ENCODE measurements at places on chromosomes 7 and 10.

DNA sequence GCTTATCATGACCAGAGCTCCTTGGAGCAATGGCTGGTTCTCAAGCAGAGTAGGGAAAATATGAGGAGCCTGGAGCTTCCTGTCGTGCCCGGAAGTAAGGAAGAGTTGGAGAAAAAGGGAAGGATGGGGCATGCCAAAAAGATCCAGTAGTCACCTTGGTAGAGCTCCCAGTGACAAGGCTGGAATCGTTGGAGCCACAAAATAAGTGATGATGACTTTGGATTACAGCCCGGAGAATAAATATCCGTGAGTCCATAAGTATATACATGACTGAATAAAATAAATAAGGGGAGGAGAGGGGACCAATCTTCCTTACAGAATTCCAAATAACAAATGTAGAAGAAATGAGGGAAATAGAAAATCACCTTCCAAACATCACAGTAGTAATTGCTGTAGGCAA, 29.3 kb downstream of the LMTK2 start:
- peak; percentile 20 for DNase-seq

GRCh38 chr7:98892609-98893008, 14.3 kb downstream of the TRRAP start:
- no peak for DNase-seq

- DNase-seq: no peak
Measured at GRCh38 chr7:20721086-20721810, 65.4 kb downstream of the SP8 start.

GRCh38 chr7:152674860-152675758, 832 bp downstream of the XRCC2 start:
- peak; percentile 82 for DNase-seq

GRCh38 chr7:95246831-95247370, 77.4 kb downstream of the PON1 start:
- DNase-seq: peak; percentile 80

GRCh38 chr10:104057717-104058116, 28.0 kb downstream of the COL17A1 start:
- DNase-seq: no peak

GRCh38 chr7:33868166-33868565, 37.2 kb upstream of the BMPER start:
- DNase-seq: no peak

GRCh38 chr7:142804728-142805207, 34.0 kb downstream of the PRSS2 start:
- no peak for DNase-seq

DNA sequence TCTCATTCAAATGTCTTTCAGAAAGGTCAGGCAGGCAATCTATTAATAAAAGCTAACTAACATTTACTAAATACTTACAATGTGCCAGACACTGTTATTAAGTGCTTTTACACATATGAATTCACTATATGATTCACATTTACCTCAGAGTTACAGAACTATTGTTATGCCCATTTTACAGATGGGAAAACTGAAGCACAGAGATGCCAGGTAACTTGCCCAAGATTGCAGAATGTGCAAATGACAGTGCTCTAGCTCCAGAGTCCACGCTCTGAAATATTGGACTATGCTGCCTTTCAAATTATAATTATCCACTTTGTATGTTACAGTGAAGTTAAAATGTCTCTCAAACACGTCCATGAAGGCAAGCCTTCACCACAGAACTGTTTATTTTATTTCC, 22.0 kb downstream of the UPF2 start:
- DNase-seq: no peak

DNA sequence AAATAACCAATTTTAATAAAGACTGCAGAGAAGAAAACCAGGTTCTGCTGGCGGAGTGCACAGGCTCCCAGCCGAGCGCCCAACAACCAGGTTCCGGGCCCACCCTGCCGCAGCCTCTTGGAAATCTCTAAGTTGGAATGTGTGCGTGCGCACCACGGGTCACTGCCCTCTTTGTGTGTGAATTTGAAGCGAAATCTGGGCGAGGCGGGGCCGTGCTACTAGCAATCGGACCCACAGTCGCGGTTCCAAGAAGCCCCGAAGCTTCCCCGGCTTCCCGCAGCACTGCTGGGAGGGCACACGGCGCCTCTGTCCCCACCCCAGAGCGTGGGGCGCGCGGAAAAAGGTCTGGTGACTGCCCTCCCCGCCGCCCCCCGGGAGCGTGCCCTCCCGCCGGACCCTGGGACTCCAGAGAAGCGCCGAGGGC, 666 bp upstream of the MAP3K8 start:
- DNase-seq: no peak

GRCh38 chr10:44581996-44582395, 197.1 kb upstream of the CXCL12 start:
- no peak for DNase-seq

GRCh38 chr10:72330069-72330426, 24.7 kb downstream of the DNAJB12 start:
- no peak for DNase-seq

DNA sequence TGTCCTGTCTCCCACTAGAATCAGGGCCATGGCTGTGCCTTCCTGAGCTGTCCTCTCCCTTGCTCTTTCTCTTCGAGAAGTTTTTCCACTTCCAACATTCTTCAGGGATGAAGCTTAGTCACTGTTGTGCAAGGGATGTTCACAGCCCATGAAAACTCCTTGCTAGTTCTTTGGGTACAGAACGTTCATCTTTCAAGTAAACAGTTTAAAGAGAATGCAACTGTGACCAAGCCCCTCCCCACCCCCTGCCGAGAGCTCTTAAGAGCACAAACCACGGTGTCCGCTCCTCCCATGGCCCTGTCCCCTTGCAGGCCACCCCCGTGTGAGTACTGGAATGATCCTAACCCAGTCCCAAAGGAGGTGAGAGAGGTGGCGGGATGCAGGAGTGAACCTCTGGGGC, 161.1 kb upstream of the RHEB start:
- DNase-seq: no peak

GRCh38 chr10:16292366-16292765, 144.4 kb upstream of the PTER start:
- DNase-seq: no peak

DNA sequence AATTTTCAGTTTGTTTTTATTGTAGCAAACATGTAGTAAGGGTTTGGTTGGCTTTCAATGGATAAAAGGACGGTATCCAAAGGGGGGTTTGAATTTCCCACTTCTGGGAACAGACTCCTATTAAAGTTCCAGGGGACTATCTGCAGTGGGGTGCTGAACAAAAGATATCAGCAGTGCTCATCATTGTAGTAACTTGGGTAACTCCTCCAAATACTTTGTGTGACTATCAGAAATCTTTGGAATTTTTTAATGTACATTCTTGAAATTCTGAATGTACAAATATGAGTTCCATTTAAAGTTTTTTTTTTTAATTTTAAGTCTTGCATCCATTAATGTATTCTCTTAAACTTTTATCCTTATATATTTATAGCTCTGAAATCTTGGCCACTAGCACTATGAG, 42.1 kb downstream of the CYP51A1 start:
- DNase-seq: no peak

DNA sequence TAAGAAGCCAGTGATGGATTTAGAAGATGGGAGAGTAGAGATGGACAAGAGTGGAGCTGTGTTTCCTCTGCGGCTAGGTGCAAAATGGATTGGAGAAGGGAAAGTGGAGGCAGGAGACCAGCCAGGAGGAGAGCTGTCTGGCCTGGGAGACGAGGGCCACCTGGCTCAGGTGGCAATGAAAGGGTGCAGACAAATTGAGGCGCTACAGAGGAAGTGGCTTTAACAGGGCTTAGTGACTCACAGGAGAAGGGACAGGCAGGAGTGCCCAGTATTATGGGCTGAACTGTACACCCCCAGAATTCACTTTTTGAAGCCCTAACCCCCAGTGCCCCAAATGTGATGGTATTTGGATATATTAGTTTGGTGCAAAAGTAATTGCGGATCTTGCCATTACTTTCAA, 65.6 kb upstream of the DUSP5 start:
- DNase-seq: no peak

DNA sequence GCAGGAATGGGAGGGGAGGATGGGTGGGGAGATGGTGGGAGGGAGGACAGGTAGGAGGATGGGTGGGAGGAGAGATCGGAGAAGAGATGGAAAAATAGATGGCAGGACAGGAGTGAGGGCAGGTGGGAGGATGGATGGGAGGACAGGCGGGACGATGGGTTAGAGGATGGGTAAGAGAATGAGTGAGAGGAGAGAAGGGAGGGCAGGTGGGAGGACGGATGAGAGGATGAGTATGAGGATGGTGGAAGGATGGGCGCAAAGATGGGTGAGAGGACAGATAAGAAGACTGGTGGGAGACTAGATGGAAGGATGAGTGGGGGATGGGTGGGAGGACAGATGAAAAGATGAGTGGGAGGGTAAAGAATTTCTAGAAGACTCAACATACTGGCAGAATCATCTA, 438.6 kb downstream of the PLXNA4 start:
- DNase-seq: no peak

DNA sequence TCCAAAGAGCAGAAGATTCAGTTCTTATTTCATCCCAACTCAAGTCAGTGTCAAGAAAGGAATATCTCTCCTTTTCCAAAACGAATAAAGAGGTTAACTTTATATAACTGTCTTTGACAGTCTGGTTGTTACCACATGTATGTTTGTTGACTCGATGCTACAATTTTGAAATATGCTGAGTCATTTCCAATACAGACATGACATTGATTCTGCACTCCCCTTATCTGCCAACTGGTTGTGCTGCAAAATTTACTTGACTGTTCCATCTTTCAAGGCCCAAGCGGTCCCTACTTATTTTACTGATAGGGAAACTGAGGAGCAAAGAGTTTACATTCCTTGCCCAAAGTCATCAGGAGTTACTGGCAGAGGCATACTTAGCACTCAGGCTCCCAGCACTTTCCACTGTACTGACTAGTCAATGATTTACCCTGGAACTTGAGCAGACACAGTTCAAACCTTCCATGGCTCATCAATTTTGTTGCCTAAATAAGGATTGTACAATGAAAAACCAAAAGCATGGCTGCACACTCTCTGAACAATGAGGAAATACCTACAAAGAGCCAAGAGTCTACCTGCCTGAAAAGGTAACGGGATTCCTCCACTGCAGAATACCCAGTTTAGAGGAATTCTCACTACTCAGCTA, 52.8 kb downstream of the ABLIM1 start:
- no peak for DNase-seq

DNA sequence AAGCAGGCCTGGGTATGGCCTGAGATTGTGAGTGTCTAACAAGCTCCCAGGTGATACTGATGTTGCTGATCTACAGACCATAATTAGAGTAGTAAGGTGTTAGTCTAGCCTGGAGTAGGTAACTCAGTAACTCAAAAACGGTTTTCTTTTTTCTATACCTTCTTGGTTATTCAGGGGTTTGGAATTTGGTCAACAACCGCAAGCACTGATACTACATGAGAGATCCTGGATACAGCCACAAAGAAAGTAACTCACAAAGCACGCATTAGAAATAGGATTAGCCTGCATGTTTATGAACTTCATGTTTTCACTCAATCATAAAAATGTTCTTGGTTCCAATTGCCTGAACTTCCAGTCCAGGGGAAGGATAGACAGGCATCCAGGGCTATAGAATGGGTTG, 803.5 kb downstream of the MAGI2 start:
- DNase-seq: no peak

DNA sequence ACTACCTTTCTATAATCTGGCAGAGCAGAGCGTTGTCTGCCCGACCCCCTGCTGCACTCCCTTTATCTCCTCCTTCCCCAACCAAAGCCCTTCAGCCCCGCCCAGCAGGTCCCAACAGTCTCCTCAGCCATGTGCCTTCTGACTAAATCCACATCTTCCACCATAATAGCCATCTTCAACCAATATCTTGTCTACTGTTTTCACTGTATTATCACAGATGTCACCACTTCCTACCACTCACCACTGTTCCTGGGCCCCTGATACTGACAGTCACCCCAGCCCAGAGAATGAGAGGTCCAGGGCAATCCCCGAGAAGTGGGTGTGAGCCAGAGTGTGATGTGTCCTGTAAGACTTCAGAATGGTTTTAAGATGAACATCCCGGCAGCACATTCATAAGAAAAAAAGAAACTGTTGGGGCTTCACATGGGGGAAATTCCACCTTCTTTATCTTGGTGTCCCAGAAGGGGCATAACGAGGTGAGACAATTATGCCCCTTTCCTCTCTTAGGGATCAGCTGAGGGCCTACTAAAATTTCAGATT, 25.3 kb downstream of the CCDC6 start:
- DNase-seq: no peak

DNA sequence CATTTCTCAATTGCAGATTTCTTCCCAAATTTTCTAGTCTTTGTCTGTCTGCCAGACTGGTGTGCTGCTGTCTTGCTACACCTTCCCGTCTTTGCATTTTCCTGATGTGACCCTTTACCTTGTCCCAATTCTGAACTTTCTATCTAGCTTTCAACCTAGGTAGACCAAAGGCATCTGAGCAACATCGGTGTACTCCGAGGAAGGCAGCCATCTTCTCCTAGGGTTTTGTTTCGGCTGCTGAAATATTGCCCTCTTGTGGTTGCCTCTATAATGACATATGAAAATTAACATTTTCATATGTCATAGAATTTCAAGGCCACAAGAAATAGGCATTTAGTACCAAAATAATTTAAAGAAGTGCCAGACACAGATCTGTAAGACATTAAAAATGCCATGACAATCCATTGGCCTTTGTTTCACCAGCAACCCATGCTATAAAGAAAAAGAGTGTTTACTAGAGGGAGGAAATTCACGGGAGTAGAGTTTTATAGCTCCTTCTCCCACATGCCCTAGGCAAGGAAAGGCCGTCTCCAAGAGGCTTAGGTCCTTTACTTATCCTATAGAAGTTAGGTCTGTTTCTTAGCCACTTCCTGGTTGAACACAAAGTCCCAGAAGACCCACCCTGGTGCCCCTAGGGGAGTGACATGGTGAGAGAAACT, 23.4 kb downstream of the OR9A2 start:
- peak; percentile 12 for DNase-seq

DNA sequence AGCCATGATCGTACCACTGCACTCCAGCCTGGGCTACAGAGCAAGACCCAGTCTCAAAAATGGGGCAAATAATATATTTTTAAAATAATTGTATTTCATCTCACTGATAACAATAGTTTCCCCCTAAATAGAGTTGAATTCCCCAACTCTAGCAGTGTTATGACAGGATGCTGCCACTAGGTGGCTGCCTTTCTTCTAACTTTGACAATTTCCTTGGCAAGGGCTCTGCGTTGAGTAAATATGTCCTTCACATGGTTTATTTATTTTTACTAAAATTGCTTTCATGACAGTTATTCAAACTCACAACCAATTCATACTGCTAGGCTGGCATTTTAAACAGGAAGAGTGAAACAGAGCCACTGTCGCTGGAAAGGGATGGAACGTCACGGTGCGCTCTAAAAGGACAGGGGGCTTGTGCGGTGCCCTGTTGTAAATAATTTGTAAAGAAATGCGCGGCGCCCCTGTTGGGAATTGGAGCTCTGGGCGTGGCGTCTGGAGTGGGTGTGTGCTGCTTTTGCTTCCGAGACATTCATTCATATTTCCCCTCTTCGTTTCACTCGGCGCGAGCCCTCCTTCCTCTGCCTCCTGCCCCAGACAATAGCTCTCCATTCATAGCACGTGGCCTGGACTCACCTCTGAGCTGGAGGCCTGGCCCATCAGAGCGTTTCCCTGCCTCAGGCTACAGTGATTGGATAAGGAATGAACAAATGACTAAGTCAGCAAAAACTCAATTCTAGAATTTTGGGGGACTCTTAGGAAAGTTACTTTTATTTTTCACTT, 20.5 kb upstream of the PITRM1 start:
- DNase-seq: peak; percentile 47
